Left colon (tissue), 2 donors: ENCODE measurements at places on chromosomes 11 and 22. TPM values are rescaled to one million over a fixed set of nuclear protein-coding genes. Genes with fewer than 3 reads are reported as not detected.

Gene SLC7A4
- total RNA-seq, result 4.0 TPM

GRCh38 chr22:20957102-20957682 is 9.9 kb upstream of the AIFM3 start:
- peak; percentile 72 for DNase-seq

GRCh38 chr22:50548040-50548920 is 2.6 kb downstream of the KLHDC7B start:
- DNase-seq, result peak; percentile 58

- DNase-seq, result no peak
These were observed 928.0 kb upstream of the FAT3 start for GRCh38 chr11:91296629-91297028.

Gene CECR2
- 0.21 TPM for total RNA-seq

- DNase-seq, result no peak
These were observed 48.8 kb downstream of the PACS1 start for GRCh38 chr11:66118847-66119246.

Gene CERK
- 35.4 TPM for total RNA-seq

Gene KCNK7
- total RNA-seq, result 0.40 TPM

Gene ACAD8
- 30.7 TPM for total RNA-seq

GRCh38 chr11:130825561-130825960 is 90.7 kb downstream of the SNX19 start:
- no peak for DNase-seq

Gene PRG3
- not detected for total RNA-seq

DNA sequence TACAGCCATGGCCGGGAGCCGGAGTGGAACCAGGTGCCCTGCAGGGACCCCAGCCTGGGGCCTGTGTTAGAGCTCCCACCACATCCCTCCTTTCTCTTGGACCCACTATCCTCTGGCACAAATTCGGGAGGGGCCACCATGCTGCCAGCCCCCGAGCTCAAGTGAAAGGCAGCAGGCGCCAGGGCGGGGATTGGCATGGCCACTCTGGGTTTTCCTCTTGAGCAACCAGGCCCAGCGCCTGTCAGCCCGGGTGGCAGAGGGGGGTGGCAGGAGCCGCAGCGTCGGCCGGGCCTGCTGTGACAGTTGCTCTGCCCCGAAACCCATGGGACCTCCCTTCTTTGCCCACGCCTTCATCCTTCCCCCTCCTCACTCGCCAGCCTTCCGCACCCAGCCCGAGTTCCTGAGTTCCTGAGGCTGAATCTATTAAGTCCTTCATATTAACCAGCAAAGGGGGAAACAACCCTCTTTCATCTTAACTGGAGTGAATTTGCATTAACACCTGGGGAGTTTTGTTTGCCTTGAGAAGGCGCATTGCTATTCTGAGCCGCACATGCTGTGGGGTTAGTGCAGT is 16.8 kb upstream of the CABP7 start:
- DNase-seq, result no peak

GRCh38 chr22:44365191-44365590 is 52.4 kb upstream of the SHISAL1 start:
- no peak for DNase-seq

DNA sequence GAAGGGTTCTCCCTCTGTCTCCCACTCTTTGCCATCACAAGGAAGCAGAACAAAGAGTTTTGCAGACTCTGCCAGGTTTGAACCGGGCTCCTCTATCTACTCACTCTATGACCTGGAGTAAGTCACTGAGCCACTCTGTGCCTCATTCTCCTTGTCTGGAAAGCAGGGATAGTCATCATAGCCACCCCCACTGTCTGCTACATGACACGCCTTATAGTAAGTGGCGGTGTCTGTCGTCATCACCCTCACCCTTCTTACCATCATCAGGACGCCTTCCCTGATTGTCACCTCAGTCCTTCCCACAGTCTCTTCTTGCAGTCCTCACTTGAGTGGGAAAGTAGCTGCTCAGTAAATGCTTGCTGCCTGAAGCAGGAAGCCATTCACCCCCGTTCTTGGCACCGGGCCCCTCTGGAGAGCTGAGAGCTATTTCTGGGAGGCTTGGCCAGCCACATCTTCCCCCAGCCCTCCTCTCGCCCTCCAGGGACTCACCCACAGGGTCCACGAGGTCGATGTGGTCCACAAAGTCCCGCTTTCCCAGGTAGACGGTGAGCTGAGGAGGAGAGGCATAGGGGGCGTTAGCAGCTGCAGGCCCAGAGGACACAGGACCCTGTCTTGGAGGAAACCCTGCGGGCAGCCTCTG is 46.4 kb downstream of the TPBGL start:
- DNase-seq, result no peak

Gene SRRD
- 12.8 TPM for total RNA-seq

Gene OR10D3
- total RNA-seq, result not detected

DNA sequence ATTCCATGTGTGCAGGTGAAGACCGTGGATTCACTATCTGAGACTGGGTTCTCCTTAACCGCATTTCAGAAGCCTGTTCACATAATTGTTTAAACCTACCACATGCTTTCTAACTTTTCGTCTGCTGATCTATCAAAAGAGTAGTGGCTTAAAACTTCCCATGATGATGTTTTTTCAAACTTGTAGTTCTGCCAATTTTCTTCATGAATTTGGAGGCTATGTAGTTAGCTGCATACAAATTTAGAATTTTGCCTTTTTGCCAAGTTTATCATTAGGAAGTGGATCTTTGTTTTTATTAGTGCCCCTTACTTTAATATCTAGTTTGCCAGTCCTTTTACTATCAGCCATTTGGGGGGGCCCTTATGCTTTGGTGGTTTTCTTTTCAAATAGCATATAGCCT is 57.5 kb upstream of the PITPNB start:
- DNase-seq, result no peak

- DNase-seq, result no peak
These were observed 849 bp upstream of the TCF20 start for GRCh38 chr22:42271191-42271813.

- peak; percentile 64 for DNase-seq
These were observed 3.6 kb upstream of the APOBEC3A start for GRCh38 chr22:38953577-38954413.

Gene CEP57
- 29.4 TPM for total RNA-seq

- peak; percentile 77 for DNase-seq
These were observed 4.2 kb downstream of the MYRF start for GRCh38 chr11:61756452-61757212.

DNA sequence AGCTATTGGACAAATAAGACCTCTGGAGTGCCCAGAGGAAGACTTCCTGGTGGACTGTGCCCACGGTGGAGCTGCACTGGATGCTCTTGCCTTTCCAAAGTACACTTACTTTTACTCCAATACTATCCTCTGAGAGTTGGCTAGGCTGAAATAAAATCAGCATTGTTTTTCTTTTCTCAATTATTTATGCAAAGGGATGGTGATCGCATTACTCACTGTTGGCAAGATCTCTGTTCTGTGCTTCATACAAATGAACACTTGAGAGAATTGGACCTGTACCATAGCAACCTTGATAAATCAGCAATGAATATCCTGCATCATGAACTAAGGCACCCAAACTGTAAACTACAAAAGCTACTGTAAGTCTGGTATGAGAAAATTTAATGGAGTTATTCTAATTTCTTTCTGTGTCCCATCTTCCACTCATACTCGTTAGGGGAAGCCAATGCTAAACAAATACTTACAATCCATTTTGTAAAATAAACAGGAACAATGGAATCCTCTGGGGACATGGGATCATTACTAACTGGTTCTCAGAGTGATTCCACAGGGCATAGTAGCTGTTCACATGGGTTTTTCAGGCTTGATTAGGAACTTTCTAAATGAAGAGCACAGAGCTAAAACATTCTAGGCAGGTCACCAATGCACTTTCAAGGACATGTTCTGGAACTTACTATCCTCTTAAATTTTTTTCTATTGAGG is 26.3 kb downstream of the NLRP14 start:
- no peak for DNase-seq

- DNase-seq, result peak; percentile 52
These were observed 153.9 kb downstream of the TEAD1 start for GRCh38 chr11:12827929-12828812.

DNA sequence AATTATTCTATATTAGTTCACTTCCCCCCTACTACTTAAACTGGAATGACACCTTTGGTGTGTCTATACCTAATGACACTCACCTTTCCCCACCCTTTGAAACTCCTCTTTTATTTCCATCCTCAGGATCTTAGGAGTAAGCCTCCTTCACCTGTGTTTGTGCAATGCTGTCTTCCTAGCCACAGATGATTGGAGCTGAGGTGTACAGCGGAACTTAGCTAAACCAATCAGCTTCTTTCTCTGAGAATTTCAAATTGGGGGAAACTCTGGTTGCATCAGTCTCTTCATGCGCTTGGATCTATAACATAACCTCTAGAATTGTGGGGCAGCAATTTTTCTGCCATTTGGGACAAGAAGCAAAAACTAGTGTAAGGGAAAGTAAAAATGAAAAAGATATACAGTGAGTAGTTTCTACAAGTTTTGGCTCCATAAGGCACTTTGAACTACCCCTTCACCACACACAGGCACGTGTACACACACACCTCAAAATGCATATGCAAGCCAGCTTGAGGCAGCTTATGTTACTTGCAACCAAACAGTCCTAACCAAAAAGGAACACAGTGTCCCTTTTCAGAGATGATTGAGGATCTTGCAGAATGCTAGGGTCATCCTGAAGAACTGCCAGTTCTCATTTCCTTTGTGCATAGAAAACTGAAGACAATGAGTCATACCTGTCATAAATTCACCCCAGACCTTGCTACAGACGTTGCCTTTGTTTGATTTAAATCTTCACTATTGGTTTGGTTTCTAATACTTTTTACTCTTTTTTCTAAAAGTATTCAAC is 36.0 kb upstream of the LDLRAD3 start:
- no peak for DNase-seq

- no peak for DNase-seq
These were observed 80.5 kb upstream of the ADSL start for GRCh38 chr22:40265783-40266182.

Gene FREY1
- 1.3 TPM for total RNA-seq

- DNase-seq, result no peak
These were observed 510.2 kb downstream of the METTL15 start for GRCh38 chr11:28618416-28618815.

GRCh38 chr22:29102300-29102699 is 29.5 kb downstream of the KREMEN1 start:
- DNase-seq, result no peak

Gene HEPHL1
- not detected for total RNA-seq

Gene PGA4
- 0.14 TPM for total RNA-seq
